Stimulated activated CD8-positive, alpha-beta memory T cell treated with anti-CD3 and anti-CD28 coated beads, Interleukin-7, amount 100 ng/mL, for 1 hour (primary cell): ENCODE measurements at places on chromosomes 7 and 10.
A peak's percentile ranks its signal among the peaks of the same experiment; 100 is the strongest.

DNA sequence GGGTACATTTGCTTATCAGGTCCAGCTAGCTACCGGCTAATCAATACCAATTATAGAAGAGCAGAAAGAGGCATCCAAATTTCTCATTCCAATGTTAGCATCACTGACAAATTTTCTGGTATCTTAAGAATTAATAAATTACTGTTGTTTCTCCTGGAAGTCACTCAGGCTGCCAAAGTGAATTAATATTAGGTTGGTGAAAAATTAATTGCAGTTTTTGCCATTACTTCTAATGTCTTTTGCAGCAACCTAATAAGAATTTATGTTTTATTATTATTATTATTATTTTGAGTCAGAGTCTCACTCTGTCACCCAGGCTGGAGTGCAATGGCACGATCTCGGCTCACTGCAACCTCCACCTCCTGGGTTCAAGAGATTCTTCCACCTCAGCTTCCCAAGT is 979.9 kb downstream of the TYW1 start:
- no peak for DNase-seq

DNA sequence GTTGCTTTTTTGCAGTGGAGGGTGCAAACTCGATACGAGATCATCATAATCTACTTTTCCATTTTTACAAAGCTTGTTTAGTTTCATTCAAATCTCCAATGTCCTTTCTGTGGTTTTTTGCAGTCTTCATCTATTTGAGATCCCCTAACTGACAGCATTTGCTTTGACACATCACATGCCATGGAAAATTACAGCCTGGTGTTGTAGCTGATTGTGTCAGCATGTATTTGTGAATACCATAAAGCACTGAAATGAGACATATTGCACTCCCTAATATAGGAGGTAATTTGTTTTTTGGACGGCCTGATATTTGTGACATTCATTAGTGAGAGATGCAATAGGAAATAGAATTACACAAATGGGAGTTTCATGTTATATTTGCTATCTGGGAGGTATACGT is 620.8 kb downstream of the KCNMA1 start:
- DNase-seq: no peak

DNA sequence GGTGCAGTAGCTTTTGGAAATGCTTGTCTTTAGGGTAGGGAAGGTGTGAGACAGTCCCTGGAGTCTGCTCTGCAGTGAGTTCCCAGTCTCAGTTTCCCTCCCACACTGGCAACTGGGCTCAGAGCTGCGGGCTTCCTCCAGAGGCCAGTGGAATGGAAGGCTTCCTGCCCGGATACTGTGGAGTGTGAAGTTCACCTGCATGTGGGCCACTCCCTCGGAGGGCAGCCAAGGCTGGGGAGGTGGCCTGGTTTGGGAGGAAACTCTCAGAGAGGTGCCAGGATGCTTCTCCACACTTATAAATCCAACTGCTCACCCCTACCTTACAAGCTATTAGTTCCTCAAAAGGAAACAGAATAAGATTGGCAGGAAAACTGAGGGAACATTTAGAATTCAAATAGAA is 18.1 kb upstream of the UBE2H start:
- DNase-seq: no peak

GRCh38 chr7:155405399-155406318 is 52.3 kb upstream of the EN2 start:
- DNase-seq: no peak

DNA sequence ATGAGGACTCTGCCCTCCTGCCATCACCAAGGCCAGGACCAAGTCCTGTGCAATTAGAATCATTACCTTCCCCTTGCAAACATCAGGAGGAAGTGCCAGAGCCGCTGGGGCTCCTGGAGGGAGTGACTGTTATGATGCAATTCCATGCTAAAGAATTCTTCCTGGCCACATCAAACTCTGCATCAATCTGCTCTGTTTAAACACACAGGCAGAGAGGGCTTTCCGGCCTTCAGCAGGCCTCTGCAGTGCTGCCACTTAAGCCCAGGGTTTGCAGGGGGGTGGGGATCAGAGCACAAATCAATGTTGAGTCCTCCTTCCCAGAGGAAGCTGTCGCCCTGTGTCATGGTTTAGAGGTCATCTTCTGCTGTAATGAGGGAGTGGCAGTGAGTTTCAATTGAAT is 58.1 kb downstream of the CTBP2 start:
- no peak for DNase-seq

- peak; percentile 12 for DNase-seq
Measured at GRCh38 chr10:86711513-86712316, 43.4 kb downstream of the LDB3 start.

DNA sequence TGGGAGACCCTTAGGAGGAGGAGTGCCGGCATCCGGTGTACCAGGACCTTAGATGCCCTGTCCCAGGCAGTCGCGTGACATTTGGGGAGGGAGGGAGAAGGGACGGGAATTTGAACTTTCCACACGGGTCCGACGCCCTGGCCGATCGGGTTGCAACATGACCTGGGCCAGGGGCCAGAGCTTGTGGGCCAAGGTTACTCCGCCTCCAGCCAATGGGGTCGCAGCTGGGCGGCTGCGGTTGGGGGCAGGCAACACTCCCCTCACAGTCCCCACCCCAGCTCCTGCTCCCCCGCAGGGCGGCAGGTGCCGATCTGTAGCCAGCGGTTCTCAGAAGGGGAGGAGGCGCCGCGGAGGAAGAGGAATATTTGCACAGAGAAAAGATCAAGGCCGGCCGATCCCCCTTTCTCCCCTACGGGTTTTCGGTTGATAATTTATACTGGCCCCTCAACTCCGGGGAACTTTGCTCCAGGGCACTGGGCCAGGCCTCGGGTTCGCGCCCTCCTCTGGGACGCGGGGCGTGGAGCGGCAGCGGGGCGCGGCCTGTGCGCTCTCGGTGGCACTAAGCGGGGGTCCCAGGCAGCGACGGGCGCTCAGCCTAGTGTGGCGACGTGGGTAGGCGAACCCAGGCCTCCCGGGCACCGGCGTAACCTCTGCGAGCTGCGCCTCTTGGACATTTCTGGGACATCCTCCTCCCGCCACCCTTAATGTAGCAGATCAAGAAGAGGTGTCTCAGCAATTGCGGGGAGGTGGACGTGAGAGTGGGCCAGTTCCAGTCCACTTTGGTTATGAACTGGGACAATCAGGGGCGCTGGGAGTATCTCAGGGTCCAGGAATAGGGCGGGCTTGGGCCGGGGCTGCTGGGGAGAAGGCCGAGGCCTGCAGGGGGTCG is 1.2 kb downstream of the MLXIPL start:
- no peak for DNase-seq

GRCh38 chr7:134903073-134903790 is 83.1 kb upstream of the AGBL3 start:
- no peak for DNase-seq

DNA sequence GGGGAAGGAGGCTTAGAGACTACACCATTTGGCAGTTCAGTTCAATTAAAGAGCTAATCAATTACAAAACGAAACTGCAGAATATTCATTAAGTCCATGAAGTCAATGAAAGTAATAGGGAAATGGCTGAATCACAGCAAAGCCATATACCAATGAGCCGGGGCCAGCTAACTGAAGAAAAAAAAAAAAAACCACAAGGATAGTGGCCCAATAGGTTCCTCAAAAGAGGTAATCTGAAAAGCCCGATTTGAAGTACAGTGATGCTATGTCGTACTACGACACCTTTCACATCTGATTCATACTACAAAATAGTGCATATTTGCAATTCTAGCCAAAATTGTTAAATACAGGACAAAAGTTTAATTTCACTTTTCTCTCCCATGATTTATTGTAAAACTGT is 2.5 kb downstream of the ARHGAP12 start:
- no peak for DNase-seq

GRCh38 chr10:43861966-43862751 is 213.5 kb upstream of the ZNF32 start:
- DNase-seq: no peak

DNA sequence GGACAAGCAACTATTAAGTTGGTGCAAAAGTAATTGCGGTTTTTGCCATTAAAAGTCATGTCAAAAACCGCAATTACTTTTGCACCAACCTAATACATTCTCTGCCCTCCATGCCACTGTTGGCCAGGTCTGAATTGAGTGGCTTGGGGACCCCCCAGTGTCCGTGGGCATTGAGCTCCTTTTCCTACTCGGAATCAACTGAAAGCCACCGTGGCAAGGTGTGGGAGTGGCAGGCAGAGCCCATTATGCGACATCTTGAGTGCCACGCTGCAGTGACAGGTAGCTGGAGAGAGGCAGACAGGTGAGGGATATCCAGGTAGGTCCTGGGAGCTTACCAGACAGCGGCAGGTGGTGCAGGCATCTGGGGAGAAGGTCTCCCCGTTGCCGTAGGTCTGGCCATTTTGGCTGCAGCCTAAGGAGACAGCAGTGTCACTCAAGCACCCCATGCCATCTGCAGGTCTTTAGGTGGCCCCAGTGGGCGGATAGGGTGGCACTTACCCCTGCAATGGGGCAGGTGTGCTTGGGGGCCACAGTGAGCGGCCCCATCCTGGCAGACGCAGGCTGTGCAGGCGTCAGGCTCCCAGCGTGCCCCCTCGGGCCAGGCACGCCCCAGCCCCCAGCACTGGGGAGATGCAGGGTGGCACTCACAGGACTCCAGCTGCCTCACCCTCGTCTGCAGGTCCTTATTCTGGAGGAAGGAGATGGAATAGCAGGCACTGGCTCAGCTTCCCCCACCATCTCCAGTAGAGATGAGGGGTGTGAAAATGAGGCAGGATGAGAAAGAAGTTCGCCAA is 3.5 kb downstream of the KCP start:
- no peak for DNase-seq

DNA sequence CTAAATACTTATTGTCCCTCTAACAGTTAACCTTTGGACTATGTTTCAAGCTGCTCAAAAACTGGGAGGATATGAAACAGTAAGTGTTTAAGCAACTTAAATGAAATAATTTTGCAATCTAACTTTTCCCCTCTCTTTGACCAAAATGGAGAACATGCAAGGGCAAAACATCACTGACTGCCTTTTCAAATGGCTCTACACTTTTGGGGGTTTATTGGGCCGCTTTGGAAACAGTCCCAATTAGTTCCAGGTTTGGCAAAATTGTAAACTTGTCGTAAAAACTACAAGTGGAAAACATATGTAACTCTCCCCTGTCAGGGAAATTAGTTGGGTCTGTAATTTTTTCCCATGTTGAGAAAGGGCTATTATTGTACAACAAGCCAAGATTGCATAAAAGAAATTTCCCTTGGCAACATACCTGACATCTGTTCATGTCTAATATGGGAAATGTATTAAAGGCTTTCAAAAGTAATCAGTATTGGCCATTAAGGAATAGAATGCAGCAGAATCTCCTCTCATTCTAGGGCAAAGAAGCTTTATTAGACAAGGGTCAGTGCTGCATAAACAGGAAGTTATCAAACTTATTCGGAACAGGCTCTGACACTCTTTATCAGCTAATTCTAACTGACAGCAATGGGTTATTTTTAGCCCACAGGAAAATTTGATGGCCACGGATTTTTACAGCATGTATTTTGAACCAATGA is 157.9 kb downstream of the ARID5B start:
- DNase-seq: no peak

DNA sequence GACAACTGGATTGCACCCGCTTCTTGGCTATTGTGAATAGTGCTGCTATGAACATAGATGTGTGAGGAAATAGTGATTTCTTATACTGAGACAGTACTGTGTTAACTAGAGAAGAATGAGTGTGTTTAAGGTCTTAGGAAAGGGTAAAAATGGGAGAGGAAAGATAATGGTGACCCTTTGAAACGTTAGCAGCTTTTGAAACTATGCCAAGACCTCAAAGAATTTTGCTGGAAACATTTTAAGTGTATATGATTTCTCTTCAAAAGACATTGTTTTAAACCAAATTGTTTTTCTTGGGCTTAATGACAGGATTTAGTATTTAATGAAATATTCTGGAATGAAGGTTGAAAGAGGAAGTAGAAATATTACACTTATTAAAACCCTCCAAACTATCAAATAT is 100.8 kb upstream of the ARHGAP21 start:
- DNase-seq: no peak

DNA sequence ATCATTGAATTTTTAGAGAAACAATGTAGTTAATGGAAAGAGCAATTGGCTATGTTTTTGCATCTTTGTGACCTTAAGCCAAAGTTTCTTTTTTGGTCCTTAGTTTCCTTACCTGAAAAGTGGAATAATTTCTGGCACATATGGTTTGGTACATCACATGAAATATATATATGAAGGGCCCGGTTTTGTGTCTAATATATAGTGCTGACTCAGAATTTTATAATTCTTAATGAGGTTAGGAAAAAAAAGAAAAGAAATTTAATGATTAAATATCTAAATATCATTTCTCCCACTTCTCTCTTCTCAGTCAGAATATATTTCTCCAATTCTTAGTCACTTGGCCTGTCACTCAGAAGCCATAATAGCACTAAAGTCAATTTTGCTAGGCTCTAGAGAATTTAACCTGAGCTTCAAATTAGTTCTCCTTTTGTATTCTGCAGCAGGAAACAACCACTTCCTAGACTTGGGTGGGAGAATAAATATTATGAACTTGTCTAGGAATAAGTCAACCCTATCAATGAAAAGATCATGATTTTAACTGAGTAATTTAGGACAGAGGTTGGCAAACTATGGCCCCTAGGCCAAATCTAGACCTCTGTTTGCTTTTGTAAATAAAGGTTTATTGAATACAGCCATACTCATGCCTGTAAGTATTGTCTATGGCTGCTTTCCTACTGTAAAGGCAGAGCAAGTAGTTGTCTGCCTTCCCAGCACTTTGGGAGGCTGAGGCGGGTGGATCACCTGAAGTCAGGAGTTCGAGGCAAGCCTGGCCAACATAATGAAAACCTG is 34.6 kb downstream of the PPP1R9A start:
- DNase-seq: no peak

GRCh38 chr7:80941208-80941758 is 22.4 kb upstream of the SEMA3C start:
- no peak for DNase-seq

- DNase-seq: no peak
Measured at GRCh38 chr7:1059200-1060091, 15.1 kb downstream of the GPR146 start.

- no peak for DNase-seq
Measured at GRCh38 chr7:44466300-44467216, 23.9 kb downstream of the NUDCD3 start.

DNA sequence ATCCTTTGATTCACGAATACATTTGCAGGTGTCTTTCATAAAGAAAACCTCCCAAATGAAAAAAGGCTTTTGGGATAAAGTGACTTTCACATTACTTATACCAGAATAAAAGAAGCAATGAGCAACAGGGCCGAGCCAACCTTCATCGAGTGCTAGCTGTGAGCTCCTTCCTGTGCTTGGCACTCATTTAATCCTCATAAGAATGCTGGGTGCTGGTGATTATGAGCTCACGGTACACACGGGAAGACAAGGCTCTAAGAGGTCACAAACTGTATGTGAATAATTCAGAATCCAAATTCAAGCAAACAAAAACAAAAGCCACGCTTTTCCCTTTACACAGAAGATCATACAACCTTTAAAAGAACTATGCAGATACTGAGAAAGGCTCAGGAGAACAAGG is 156.2 kb downstream of the COBL start:
- no peak for DNase-seq

DNA sequence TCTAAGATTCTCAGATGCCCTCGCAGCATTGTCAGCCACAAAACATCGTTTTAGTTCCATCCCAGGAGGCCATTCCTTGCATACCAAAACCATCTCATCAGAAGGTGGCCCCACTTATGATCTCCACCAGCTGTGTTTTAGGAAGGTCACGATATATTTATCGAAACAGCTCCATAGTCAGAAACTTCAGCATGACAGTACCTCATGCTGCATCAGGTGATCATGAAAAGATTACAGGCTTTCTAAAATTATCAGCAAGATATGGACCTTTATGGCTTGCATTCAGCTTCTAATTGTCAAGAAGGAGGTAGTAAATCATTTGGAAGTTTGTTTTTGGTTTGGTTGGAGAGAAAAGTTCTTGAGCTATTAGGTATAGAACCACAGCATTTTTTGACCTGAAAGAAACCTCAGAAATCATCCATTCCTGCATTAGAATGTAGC is 20.0 kb downstream of the JAZF1 start:
- no peak for DNase-seq
